ENCODE measurements at places on chromosomes 3 and 15.

GRCh38 chr3:195808741-195809290 lies 2.9 kb downstream of the MUC4 start:
- no peaks in the 10 kb centered on the region for H3K36me3 ChIP-seq
- peaks cover 12% of the 10 kb centered on the region for H3K4me1 ChIP-seq
- no peak overlapping the region for H3K4me3 ChIP-seq
- H3K27ac ChIP-seq: no peak overlapping the region

DNA sequence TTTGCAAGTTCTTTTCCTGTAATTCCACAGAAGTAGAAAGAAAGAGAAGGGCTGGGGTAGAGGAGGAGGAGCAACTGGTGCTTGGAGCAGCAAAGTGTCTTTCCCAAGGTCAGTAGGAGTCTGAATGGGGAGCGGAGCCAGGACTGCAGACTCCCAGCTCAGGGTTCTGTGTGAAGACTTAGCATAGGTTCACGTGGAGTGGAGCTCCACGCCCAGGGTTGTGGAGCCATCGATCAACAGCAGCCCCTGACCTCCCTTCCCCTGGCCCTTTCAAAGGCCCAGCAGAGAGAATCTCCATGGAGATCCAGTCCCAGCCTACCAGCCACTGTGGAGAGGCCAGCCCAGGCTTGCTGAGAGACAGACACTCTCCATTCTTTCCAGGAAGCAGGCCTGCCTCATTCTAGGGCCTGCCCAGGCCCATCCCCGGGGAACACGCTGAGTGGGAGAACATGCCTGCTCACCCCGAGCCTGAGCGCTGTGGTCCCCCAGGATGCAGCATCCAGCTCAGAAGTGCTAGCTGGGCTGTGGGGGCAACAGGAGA lies 62.1 kb downstream of the CORO2B start:
- no peak for DNase-seq
- H3K4me3 ChIP-seq: no peak overlapping the region
- H3K27me3 ChIP-seq: no peaks in the 10 kb centered on the region
- no peaks in the 10 kb centered on the region for H3K36me3 ChIP-seq
- peaks cover 29% of the 10 kb centered on the region for H3K4me1 ChIP-seq

DNA sequence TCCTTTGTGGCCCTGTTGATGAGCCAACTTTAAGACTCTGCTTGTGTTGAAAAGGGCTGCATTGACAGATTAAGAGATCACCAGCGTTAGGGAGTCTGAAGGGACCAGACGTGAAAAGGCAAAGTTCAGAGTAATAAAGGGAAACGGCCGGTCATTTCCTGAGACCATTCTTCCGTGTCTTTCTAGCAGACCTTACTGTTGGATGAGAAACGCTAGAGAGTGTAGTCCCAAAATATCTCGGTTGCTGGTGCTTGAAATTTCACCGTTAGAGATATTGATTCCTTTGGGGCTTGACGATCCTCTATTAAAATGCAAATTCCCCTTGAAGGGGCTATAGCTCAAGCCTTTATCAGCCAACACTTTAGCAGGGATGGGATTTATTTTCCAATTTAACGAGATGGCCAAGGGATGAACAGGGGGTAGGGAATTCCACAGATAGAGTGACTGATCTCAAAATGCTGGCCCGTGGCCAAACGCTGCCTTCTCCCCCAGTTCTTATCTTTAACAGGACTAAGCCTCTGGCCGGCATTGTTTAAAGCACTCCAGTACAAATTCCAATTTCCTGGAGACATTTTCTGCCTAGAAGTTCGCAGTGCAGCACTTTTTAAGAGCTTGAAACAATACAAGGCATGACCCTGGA lies 250.4 kb downstream of the TJP1 start:
- no peak overlapping the region for H3K4me3 ChIP-seq
- H3K27me3 ChIP-seq: peaks cover 44% of the 10 kb centered on the region
- peaks cover 11% of the 10 kb centered on the region for H3K4me1 ChIP-seq

GRCh38 chr3:151896246-151897012 lies 23.0 kb downstream of the SUCNR1 start:
- H3K27me3 ChIP-seq: no peaks in the 10 kb centered on the region
- DNase-seq: no peak
- H3K4me3 ChIP-seq: no peak overlapping the region
- no peak overlapping the region for H3K27ac ChIP-seq
- peaks cover 4% of the 10 kb centered on the region for H3K4me1 ChIP-seq

GRCh38 chr3:31041161-31041978 lies 146.9 kb upstream of the GADL1 start:
- no peak for DNase-seq
- H3K4me3 ChIP-seq: no peak overlapping the region
- H3K36me3 ChIP-seq: no peaks in the 10 kb centered on the region
- H3K27me3 ChIP-seq: no peaks in the 10 kb centered on the region
- H3K4me1 ChIP-seq: no peaks in the 10 kb centered on the region
